ENCODE measurements at places on chromosomes 7 and 10.

DNA sequence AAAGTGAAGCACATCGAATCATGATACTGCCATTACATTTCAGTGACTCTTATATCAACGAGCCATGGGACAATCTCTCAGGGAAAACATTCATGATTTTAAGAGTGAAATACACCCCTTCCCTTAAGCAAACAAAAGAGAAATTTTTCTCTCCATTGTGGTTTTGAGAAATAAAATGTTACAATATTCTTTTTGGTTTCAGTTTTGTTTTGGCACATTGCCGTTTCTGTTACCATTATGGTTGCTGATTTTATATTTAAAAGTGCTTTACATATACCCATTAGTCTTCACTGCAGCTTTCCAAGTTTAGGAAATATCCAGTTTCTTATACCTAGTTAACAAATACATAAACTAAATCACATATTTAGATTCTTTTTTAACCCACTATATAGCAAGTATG is 126.8 kb upstream of the SEM1 start:
- no peak for DNase-seq

DNA sequence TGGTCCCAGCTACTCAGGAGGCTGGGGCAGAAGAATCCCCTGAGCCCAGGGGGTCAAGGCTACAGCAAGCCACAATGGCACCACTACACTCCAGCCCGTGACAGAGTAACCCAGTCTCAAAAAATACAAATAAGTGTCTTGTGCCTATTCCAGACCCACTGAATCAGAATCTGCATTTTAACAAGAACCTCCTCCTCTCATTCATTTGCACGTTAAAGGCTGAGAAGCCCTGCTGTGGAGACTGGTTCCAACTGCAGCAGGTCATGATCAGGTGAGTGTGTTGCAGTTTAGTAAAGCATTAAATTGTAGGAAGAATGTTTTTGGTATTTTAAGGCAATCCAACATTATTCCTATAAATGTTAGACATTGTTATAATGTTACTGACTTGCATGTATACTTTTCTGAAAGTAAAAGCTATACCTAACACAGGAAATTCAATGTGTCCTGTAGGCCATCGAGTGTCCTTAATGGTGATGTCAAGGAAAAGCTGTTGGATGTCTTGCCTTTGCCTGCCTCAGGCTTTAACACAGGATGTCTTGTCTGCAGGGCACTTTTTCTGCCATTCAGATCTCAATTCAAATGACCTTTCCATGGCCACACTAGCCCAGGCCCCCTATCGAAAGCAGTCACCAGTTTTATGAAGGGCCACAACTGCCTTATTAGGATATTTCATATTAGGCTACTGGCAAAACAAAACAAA is 30.4 kb downstream of the MKRN1 start:
- DNase-seq, result no peak

GRCh38 chr10:79084972-79085597 is 16.3 kb downstream of the ZMIZ1 start:
- no peak for DNase-seq

DNA sequence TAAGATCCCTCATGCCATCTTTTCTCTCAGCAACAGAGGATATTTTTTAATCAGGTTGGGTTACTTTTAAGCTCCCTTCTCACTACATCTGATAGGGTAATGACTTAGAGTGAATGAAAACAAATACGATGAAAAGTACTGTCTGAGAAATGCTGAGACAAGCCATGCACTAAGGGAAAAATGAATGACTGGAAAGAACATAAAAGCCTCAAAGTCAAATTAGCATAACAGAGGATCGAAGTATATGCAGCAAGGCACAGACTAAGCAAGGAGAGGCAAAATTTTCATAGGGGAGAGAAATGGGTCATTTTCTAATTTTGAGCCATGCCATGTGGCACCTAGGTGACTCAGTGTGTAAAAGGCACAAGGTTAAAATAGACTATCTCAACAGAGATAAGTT is 8.5 kb upstream of the POT1 start:
- no peak for DNase-seq

DNA sequence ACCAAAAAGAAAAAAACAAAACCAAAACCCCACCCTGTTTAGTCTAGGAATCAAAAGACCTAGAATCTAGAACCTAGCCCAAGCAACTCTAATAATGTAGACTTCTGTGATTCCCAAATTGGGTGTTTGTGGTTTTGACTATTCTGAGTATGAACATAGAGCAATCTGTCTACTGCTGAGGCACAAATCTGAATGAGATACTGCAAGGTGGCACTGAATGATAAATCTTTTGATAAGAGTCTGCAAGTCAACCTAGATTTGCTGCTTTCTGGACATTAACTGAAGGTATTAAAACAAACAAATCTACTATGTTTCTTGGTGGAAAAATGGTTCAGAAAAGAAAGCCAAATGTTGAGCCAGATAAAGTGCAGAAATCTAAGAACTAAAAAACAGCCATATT is 50.6 kb downstream of the IRF5 start:
- no peak for DNase-seq

DNA sequence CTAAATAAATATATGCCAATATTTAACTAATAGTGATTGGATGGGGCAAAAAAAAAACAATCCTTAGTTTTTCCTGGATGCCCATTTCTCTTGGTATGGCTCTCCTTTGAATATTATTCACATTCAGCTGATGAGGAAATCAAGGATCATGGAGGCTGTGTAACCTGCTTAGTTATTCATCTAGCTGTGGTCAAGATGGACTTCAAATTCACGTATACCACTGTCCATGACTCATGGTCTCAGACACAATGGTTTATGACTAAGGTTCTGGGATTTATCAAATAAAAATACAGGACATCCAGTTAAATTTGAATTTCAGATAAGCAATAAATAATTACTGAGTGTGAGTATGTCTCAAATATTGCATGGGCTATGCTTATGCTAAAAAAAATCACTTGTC is 191.5 kb upstream of the CELF2 start:
- DNase-seq, result no peak

DNA sequence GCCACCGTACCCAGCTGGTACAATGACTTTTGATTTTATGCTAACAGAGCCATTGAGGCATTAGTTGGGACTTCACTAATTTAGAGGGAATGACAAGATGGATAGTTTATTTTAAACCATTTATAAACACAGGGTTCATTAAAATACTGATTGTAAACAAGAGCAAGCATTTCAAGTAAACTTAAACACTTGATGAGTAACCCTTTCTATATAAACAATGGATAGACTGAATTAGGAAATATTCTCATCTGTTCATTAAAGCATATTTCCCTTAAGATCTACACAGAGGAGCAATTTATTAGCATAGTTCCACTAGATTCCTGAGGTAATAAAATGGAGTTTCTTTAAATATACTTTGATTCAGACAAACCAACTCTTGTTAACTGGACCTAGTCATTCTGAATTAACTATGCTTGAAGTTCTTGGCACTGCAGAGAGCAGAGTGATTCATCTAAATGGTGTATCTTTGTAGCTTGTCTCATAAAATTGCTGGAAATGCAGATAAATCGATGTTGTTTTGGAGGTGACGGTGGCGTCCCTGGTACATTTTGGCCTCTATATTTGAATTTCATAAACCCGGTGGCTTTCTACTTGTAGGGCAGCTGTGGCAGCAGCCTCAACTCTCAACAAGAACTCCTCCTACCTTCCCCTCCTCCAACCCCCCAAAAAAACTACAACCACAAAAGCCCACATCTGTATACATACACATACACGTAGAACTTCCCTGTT is 15.4 kb upstream of the VDAC2 start:
- no peak for DNase-seq

DNA sequence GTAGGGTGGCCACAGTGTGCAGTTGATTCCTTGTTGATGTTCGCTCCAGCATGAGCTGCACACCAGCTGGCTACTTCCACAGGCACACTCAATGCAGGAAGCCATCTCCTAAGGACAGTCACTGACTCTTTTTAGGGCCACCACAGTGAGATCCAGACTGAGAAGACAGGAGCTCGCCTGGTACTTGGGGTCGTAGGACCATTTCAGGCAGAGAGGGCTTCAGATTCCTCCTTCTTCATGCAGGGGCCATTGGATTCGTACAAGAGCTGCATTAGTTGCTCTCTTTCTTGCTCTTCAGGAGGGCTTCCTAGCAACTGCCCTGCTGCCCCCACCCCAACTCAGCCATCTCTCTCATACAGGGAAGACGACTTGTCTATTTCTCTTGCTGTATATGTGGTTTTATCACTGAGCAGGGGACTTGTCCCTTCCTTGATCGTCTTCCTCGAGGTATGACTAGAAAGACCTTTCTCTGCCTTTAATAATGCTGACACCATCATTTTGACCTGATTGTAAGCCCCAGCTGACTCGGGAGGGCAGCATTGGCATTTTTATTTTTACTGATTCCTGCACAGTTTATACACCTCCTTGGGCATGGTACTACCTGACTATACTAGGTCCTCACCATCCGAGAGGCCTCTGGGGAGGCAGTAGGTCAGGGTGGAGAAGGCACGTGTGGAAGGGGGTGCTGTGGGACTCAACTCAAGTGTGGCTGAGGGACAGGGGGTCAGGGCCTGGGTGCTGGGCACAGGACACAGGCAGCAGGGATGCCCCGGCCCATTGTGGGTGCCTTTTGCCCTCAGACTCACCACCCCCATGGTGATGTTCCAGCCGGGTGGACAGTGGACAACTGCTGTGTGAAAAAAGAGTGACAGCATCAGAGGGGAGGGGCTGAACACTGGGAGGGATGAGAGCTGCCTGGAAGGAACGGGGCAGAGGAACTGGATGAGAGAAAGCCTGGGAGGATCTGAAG is 136.7 kb upstream of the ZNF746 start:
- DNase-seq, result no peak

GRCh38 chr7:141312828-141313521 is 238.2 kb upstream of the AGK start:
- no peak for DNase-seq

DNA sequence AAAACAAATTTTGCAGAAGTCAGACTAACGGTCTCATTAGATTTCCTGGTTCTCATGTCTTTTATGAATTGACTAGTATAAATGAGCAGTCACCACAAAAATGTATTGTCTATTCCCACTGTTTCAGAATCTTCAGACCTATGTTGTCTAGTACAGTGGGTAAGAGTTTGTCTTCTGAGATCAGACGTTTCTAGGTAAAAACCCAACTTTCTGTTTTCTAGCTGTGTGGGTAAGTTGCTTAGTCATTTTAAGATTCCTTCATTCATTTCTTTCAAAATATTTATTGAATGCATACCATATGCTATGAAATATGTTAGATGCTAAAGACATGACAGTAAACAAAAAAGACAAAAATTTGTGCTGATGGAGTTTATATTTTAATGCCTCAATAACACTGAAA is 156.3 kb downstream of the POLR1F start:
- DNase-seq, result no peak

DNA sequence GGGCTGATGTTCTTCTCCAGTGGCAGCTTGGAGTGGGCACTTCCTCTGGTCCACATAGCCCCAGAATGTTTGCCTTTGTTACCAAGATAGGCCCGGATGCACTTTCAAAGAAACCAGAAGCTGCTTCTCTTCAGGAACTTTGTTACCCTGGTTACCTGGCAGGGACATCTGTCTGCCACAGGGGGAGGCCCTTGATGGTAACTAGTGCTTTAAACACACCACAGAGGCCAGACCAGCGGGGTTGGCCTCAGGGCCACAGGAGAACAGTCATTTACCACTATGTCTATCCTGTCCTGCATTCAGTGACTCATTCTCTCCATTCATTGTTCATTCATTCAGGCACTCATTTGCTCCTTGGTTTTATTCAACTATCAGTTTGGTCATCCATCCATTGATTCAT is 11.9 kb upstream of the PLEKHA1 start:
- no peak for DNase-seq

GRCh38 chr7:80235334-80235733 is 100.7 kb downstream of the GNAI1 start:
- no peak for DNase-seq

- DNase-seq, result no peak
Observed at GRCh38 chr10:97481071-97481470, 17.2 kb downstream of the MMS19 start.

- DNase-seq, result no peak
Observed at GRCh38 chr10:74837743-74838142, 11.3 kb downstream of the KAT6B start.

DNA sequence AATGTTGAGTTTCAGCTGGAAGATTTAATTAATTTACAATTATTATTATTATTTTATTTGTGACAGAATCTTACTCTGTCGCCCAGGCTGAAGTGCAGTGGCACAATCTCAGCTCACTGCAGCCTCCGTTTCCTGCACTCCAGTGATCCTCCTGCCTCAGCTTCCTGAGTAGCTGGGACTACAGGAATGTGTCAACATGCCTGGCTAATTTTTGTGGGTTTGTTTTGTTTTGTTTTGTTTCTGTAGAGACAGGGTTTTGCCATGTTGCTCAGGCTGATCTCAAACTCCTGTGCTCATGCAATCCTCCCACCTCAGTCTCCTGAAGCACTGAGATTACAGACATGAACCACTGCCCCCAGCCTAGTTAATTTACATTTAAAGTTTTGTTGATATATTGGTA is 93.8 kb upstream of the MEOX2 start:
- DNase-seq, result no peak

DNA sequence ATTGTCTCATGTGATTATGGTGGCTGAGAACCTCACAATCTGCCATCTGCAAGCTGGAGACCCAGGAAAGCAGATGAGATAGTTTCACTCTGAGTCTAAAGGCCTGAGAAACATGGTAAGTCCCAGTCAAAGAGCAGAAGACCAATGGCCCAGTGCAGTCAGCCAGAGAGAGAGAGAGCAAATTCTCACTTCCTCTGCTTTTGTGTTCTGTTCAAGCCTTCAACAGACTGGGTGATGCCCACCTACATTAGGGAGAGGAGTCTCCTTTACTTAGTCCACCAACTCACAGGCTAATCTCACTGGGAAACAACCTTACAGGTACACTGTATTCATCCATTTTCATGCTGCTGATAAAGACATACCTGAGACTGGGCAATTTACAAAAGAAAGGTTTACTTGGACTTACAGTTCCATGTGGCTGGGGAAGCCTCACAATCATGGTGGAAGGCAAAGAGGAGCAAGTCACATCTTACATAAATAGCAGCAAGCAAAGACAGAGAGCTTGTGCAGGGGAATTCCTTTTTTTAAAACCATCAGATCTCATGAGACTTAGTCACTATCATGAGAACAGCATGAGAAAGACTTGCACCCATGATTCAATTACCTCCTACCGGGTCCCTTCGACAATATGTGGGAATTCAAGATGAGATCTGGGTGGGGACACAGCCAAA is 4.7 kb upstream of the FRMPD2 start:
- no peak for DNase-seq

- DNase-seq, result no peak
Observed at GRCh38 chr10:58622246-58622645, 109.6 kb downstream of the BICC1 start.

DNA sequence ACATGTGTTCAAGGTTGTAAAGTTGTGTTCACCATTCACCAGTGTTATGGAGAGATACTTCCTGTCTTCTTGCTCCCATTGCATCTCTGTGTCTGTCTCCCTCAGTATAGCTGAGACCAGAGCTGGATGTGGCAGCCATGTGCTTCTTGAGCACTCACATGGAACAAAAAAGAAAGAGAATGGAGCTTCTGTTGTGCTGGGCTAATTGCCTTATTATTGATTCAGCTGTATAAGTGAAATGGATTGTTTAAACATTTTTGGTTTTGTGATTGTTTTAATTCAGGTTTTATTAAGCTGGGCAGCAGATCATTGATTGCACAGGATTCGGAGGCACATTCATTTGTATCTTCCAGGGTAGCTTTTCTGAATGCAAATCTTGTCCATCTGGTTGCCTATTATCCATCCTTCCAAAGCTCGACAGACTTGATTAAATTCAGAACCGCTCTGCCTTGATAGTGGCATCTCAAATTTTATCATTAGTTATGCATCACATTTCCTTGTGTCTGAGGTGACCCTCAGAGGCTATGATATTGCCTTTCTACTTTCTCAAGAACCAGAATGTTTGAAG is 119.9 kb downstream of the CCNY start:
- no peak for DNase-seq

- DNase-seq, result no peak
Observed at GRCh38 chr10:121078672-121079102, 227.5 kb downstream of the WDR11 start.
